ENCODE measurements at places on chromosomes 16 and 17.

DNA sequence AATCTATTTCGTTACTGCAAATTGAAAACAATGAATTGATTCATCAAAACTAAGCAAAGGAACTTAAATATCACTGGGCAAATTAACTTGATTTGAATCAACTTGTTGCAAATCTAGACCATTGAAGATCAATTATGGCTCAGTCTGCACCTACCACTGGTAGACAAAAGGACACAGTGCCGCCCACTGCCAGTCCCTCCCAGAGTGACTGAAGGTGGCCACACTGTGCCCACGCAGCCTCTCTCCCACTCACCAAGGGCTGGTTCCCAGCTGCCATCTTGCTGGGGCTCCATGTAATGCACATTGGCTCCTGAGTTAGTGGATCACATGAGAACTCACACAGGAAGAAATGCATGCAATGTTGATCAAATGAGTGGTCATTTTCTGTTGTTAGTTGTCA is 78.1 kb downstream of the PLXDC1 start:
- DNase-seq: no peak

DNA sequence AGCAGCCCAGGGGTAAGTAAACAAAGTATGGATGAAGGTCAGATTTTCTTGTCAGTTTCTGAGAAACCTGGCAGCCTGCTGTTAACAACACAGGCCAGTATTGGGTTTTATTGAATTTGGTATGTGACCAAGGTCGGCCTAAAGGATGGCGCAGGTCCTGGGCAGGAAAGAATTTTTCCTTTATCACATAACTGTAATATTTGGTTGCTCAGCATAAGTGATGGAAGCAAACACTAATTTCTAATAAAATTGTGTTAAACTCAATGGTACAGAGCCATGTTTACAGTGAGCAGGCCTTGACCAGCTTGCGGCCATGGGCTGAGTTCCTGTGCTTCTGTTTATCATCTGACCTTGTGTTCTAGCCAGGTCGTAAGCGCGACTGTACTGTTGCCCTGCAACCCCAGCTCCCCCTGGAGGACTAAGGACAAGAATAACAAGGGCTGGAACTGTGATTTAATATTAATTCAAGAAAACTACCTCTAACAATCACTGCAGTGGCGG is 10.5 kb downstream of the POLDIP2 start:
- no peak for DNase-seq

DNA sequence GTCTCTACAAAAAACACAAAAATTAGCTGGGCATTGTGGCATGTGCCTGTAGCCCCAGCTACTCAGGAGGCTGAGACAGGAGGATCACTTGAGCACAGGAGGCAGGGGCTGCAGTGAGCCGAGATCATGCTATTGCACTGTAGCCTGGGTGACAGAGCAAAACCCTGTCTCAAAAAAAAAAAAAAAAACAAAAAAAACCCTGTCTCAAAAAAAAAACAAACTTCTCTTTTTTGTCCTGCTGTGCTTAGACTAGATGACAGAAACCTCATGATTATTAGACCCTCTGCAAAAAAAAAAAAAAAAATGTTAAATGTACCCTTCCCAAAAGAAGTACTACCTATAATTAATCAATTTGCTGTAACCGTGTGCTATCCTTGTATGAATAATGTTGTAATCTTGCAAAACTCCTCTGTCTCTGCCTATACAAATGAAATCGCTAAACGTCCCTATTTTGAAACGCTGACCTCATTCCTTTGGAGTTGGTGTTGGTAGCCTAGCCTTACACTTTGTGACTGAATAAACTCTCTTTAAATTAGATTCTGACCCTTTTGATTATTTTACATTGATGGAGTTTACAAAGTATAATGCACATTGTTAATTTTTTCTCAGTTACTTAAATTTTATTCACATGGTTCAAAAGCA is 13.6 kb upstream of the DHRS7B start:
- no peak for DNase-seq

GRCh38 chr17:70636517-70637133 is 467.3 kb downstream of the KCNJ2 start:
- DNase-seq: no peak

DNA sequence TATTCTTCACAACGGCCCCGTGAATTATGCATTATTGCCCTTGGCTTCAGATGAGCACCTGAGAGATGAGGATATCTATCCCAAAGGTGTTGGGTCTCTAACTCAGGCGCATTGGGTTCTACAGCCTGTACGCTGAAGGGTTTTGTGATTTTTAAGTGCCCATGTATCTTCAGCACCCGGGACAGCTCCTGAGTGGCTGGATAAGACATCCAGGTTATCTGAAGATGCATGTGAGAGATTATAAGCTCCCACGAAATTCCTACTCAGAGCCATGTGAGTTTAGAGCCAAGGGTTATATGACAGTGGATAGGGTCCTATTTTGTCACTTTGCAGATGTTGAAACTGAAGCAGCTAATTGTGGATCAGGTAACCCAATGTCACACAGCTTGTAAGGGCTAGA is 612.3 kb upstream of the EEF2KMT start:
- no peak for DNase-seq

DNA sequence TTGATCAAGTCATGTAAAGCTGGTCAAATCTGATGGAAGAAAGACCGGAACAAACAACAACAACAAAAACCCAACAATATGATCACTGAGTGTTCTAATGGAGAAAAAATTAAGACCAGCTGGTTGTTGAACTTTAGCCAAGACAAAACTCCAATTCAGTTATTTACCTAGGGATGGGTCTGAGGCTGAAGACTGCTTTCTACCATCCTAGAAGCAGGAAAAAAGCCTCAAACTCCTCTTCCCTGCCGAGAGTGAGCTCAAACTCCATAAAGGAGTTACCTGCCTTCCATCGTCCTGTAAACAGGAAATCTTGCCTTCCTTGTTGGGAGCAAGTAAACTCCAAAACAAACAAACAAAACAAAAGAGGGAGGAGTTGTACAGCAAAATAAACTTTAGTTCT is 23.1 kb upstream of the TMEM98 start:
- no peak for DNase-seq

DNA sequence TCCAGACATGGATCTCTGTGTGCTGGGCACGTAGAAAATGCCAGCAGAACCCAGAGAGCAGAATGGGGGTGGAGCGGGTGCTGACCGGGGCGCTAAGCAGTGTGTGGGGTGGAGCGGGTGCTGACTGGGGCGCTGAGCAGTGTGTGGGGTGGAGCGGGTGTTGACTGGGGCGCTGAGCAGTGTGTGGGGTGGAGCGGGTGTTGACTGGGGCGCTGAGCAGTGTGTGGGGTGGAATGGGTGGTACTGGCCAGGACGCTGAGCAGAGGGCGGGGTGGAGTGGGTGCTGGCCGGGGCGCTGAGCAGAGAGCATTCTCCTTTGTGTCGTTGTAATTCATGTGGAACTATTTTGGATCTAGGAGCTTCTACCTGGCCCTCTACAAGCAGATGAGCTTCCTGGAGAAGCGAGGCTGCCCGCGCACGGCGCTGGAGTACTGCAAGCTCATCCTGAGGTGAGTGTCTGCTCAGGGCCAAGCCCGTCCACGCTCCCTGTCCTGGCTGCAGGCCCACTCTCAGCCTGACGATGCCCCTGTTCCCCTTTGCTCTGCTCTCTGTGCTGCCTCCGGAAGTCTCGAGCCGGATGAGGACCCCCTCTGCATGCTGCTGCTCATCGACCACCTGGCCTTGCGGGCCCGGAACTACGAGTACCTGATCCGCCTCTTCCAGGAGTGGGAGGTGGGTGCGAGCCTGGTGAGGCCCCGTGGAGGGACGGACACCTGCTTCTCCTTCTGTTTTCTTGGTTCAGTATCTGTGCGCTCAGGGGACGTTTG is 20.3 kb upstream of the MC1R start:
- no peak for DNase-seq

DNA sequence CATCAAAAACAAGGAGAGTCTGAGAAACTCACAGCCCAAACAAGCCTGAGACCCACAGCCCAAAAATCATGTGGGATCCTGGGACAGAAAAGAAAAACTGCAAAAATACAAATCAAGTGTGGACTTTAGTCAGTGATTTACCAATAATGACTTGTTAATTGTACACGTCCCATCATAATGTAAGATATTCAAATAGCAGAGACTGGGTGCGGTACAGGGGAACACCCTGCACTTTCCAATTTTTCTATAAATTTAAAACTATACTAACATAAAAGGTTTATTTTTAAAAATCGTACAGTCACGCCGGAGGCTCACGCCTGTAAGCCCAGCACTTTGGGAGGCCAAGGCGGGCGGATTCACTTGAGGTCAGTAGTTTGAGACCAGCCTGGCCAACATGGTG is 8.8 kb downstream of the CEP131 start:
- no peak for DNase-seq
